ENCODE measurements at places on chromosomes 13 and 19.

- DNase-seq: no peak
Observed at GRCh38 chr13:79674765-79675515, 194.0 kb downstream of the NDFIP2 start.

DNA sequence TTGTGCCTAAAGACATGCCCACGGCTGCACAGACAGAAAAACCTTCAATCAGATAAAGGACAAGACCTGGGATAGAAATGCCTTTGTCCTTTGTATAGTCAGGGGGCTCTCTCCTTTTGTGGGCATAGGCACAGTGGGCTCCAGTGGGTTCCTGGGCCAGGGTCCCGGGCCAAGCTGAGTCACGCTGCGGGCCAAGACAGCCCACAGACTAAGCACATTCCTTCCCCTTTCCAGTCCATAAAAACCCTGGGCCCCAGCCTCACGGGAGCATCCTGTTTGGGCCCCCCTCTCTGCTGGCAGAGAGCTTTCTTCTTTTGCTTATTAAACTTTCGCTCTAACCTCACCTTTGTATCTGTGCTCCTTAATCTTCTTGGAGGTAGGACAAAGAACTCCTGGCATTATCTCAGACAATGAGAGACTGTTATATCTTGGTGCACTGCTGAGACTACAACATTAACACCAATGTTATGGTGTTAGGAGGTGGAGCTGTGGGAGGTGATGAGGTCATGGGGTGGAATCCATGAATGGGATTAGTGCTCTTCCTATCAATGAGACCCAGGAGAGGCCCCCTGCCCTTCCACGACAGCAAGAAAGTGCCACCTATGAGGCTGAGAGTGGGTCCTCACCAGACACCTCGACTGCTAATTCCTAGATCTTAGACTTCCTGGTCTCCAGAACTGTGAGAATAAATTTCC is 20.8 kb upstream of the FBXL3 start:
- no peak for DNase-seq

GRCh38 chr19:48900477-48901406 is 630 bp downstream of the NUCB1 start:
- no peak for DNase-seq

DNA sequence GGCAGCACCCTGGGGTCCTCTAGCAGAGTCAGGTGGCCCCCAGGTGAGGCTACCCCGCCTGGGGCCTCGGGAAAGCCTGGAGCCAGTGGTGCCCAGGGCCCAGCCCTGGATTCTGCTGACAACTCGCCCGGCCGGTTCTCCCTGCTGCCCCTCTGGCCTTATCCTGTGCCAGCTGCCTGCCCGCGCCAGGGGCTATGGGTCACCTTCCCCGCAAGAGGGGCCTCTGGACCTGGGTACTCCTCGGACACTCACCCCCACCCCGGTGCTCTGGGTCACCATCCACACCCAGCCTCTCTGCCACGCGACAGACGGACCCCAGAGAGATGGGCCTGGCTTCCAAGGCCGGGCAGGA is 24.0 kb downstream of the ZBTB7A start:
- DNase-seq: no peak

DNA sequence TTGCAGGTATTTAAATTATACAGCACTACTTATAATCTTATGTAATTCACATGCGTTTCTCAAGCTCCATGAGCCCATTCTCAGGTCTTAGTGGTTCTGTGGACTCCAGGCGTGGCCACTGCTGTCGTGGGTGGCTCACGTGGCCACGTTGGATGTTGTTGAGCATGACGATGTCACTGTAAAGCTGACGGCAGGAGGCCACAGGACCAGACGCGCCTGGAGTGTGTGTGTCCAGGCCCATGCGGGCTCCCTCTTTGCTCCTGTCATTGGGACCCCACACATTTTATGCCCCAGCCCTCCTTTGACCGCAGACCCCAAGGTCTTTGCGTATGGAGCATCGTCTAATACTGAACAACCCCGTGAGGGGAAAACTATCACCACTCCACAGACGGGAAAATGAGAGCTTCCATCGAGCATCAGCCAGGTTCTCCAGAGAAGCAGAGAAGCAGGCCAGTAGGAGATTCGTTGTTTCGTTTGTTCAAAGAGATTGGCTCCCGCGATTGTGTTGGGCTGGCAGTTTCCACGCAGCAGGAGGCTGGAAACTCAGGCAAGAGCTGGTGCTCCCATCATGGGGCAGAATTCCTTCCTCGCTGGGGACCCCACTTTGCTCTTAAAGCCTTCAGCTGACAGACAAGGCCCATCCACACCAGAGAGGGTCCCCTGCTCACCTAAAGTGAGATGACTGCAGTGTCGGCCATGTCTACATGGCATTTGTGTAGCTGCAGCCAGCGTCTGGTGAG is 129.3 kb upstream of the SPACA7 start:
- no peak for DNase-seq

DNA sequence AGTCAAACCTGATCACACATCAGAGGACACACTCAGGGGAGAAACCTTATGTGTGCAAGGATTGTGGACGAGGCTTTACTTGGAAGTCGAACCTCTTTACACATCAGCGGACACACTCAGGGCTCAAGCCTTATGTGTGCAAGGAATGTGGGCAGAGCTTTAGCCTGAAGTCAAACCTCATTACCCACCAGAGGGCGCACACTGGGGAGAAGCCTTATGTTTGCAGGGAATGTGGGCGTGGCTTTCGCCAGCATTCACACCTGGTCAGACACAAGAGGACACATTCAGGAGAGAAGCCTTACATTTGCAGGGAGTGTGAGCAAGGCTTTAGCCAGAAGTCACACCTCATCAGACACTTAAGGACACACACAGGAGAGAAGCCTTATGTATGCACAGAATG is 8.2 kb upstream of the ZNF527 start:
- no peak for DNase-seq

DNA sequence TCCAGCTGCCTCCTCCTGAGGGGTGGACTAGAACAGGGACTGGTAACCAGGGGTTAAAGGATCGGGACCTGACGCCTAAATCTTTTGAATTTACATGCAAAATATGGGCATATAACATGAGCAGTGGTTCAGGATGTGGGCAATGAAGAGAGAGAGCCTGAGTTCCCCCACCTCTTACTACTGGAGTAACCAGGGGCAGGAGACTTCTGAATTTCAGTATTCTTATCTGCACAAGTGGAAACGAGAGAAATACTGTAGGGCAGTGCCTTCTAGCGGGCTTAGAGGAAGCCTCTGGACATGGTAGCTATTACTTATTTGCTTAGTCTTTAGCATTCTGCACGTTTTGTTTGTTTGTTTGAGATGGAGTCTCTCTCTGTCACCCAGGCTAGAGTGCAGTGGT is 26.3 kb downstream of the BCAT2 start:
- no peak for DNase-seq

DNA sequence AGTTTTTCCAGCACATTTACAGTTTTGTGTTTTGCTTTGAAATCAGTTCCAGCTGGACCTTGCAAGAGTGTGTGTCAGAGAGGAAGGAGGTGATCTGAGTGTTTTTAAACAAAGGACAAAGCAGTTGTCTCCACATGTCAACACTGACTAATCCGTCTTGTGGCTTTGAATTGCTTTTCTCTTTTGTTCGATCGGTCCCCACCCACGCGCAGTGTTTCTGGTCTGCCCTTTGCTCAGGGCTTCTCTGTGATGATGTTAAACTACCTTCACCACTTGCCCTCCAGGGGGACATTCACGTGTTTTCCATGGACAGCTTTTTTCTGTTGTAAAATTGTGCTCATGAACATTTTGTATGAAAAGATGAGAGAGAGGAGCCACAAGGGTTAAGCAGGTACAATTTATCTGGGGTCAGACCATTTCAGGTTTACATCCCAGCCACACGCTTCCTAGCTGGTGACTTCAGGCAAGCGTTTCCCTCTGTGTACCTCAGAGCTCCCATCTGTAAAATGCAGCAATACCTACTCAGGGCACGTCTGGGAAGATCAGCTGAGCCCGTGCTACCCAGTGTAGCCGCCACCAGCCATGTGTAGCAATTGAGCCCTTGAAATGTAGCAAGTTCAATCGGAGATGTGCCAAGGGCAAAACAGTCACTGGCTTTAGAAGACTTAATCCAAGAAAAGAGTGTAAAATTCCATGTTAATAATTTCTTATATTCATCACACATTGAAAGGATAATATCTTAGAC is 13.5 kb upstream of the PLA2G4C start:
- no peak for DNase-seq

DNA sequence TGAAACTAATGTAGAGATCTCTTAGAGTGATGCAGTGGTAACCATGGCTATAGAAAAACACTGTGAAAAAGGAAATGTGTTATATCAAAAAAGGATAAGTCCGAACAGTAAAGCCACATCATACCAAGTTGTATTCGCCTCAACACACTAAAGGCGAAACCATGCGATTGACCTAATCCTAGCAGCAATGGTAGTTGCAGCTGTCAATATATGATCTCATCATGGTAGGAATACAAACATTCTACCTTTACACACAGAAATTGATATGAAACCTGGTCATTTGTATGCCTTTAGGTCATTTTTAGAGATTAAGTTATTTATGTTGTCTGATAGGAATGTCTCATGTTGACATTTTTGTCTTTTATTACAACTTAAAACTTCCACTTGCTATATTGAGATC is 271.9 kb downstream of the SLITRK6 start:
- DNase-seq: no peak

GRCh38 chr19:30857388-30857787 is 485.2 kb downstream of the ZNF536 start:
- no peak for DNase-seq

Data from hypothalamus (tissue), 51 donors.